ENCODE measurements at places on chromosomes 6 and 20.

DNA sequence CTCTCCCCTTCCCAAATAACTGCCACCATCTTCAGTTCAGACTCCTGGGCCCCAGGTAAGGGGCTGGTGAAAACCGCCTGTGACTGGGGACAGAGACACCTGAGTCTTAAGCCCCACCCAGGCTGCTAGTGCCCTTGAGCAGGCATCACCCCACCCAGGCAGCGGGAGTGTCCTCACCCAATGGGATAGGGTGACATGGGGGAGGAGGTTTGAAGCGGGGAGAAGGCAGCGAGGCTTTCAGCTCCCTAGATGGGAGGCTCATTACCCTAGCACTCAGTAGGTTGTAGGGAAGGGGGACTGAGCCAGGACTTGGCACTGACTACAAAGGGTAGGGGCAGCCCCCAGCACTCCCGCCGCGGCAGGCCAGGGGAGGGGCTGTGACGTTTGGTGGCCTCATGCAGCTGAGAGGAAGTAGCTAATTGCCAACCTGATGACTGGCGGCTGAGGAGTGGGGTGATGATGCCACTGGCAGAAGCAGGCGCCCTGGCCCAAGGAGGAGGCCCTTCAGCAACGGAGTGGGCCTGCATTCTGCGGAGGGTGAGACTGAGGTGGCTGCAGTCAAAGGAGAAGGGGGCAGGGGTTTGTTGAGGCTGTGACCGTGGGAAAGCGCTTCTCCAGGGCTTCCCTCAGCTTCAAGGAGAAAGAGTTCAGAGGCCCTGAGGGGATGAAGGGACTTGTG, 126.9 kb downstream of the MRPL14 start:
- no peak for DNase-seq

- no peak for DNase-seq
These were observed 164.2 kb upstream of the RNF24 start for GRCh38 chr20:4179545-4179944.

GRCh38 chr20:49400904-49401303, 81.6 kb downstream of the KCNB1 start:
- no peak for DNase-seq

DNA sequence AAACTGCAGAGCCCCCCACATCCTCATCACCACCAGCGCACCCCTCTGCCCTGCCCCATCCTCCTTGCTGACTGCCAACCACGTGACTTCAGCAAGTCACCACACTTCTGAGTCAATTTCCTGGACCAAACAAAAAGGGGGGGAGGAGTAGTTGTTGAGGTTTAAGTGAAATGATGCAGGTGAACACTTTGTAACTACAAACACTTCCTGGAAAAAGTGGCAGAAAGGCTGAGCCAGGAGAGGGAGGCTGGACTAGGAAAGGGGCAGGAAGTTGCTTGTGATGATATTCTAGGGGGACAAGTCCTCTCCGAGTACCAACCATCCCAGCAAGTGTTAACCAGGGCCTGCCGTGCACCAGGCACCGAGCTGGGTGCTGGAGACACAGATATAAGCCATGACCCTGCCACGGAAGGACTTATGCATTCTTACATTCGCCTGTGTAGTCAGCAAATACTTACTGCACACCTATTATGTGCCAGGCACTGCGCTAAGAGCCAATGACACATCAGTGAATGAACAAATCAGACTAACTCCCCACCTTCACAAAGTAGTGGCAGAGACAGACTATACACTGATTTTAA, 67.3 kb downstream of the PREX1 start:
- DNase-seq = no peak

DNA sequence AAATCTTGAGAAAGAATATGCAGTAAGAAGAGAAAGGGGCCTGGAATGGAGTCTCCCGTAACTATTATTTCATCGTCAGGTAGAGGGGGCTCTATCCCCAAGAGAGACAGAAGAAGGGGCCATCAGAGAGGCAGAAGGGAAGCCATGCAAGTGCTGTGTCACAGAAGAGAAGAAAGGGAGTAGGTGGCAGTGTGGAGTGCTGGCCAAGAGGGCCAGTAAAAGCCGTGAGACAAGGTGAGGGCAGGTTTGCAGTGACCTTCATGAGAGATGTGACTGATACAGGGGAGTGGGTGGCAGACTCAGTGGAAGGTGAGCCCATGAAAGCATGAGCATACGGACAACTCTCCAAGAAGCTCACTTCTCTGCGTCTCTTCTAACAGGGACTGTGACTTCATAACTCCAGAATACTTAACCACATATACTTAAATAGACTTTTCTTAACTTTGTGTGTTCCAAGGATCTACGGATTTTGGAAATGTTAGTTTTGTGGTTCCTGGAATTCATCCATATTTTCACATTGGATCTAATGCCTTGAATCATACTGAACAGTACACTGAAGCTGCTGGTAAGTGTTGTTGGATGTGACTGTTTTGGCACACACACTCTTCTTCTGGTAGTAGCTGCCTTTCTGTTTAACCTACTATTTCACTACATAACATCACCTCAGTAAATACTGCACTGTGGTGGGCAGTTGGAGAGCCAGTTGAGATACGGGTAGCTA, 15.6 kb downstream of the PM20D2 start:
- no peak for DNase-seq

DNA sequence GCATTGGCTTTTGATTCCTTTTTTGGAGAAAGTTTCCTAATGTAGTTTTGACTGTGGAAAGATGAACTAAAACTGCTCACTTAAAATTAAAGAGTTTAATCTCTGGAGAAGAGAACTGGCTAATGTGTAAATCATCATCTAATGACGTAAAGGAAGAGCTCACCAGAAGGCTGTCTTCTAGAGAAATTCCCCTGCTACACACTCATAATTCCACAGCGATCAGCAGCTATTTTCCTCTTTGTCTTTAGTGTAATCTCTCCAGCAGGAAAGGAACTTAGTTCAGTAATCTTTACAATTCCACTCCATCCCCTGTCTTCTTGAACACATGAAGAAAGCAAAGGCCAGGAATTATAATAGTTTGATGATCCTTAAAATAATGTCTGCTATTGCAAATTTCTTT, 15.8 kb downstream of the SPTLC3 start:
- no peak for DNase-seq

DNA sequence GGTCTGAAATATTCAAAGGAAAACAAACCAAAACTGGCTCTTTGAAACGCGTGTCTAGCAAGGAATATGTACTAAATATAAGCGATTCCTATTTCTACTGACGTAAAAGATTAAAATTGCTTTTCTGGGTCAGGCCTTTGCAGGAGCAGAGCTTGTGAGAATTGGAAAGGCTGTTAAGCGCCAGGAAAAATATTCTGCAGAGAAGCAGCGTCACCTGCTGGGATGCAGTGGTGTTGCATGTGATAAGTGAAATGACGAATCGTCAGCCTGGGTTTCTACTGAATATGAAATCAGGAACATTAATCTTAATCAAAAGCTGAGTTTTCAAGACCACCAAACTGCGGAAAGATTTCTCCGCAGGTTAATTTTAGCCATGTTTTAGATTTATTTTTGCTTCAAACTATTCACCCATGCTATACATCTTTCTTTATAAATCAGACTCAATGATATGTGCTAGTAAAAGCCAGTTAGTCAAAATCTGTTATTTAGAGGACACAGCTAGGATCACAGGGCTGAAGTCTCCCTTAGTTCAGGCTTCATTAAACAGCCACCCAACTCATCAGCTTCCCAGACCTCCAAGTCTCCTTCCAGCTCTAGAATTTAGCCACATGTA, 67.4 kb downstream of the ALDH8A1 start:
- peak; percentile 62 for DNase-seq

GRCh38 chr6:47722194-47722593, 23.8 kb downstream of the ADGRF4 start:
- no peak for DNase-seq

DNA sequence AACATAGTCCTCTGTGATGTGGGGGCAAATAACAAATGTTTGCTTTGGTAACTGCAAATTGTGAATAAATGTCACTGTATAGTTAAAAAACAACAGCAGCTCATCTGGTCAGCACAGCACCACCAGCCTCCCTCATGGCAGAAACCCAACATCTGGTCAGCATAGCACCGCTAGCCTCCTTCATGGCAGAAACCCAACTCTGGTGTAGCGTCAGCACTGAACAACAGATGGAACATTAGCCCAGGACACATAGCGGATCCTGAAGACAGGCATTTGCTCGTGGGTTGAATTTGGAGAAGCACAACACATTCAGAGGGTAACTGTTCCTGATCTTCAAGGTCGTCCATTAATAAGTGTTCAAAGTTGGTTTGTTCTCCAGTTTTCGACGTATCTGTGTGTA, 265.9 kb downstream of the DLL1 start:
- DNase-seq = peak; percentile 54

DNA sequence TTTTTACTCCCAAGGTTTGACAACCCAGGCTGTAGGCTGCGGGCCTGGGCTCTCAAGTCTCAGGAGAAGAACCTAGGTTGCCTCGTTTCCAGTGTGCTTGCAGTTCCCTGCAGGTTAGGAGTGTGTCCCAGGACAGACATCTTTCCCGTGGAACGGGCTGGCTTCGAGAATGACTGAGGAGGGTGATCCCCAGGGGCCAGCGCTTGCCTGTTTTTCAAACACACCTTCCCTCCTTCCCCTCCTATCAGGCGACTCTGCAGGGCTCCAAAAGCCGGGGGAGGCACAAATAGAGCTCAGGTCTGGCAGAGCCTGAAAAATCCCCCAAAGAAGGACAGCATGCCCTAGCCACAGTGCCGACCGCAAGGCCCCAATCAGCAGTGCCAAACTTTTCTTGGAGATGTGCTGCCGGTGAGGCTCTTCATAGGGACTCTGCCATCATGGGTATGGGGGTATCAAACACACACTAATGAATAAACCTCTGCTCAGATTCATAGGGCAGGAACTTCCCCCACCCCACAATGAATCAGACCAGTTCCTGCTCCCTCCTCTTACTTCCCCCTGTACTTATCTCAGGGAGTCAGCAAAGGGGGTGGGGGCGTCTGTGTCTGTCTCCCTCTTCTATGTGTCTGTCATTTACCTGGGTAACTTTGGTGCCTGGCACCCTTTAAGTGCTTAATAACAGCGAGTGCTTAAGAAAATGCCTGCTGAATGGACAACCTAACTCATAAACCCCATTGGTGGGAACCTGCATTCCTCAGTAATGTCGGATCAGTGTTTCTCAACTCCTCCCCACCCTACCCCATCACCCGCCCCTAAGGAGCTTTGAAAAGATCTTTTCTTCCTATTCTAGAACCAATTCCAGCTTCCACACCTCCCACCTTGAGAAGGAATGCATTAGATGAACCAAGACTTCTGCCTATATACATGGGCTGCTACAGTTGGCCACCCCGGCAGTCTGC, 1.6 kb downstream of the KCNG1 start:
- DNase-seq = no peak

GRCh38 chr20:52801628-52802006, 170.5 kb upstream of the TSHZ2 start:
- DNase-seq = no peak

DNA sequence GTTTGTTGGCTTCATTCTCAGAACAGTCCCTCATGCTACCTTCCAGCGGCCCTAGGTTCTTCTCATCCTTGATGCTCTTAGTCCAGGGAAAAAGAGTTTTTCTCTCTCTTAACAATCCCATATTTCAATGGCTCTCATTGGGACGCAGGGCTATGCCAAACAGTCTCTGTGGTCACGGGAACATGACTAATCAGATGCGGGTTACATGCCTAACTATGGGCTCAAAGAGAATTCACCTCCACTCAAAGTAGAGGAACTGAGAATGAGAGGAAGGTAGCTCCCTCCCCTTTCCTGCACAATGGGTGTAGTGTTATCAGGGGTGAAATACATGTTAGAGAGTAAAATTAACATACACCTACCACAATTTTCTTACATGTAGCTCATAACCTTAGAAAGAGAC, 18.1 kb upstream of the ATRN start:
- DNase-seq = no peak

DNA sequence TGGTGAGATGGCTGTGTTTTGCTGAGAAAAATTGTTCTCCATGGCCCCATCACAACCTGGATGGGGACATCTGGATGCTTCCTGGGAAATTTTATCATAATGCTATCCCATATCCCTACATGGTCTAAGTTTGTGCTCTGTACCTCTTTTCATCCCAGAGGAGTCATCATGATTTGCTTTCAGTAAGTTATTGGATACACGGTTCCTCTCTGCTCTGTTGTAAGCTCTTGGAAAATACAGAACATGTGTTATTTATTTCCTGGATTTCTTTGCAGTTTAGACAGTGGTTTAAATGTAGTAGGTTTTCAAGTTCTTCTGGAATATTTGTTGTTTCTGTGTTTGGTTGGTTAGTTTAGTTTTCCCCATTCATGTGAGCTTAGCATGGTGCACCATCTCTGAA, 129.2 kb upstream of the ECI2 start:
- no peak for DNase-seq

DNA sequence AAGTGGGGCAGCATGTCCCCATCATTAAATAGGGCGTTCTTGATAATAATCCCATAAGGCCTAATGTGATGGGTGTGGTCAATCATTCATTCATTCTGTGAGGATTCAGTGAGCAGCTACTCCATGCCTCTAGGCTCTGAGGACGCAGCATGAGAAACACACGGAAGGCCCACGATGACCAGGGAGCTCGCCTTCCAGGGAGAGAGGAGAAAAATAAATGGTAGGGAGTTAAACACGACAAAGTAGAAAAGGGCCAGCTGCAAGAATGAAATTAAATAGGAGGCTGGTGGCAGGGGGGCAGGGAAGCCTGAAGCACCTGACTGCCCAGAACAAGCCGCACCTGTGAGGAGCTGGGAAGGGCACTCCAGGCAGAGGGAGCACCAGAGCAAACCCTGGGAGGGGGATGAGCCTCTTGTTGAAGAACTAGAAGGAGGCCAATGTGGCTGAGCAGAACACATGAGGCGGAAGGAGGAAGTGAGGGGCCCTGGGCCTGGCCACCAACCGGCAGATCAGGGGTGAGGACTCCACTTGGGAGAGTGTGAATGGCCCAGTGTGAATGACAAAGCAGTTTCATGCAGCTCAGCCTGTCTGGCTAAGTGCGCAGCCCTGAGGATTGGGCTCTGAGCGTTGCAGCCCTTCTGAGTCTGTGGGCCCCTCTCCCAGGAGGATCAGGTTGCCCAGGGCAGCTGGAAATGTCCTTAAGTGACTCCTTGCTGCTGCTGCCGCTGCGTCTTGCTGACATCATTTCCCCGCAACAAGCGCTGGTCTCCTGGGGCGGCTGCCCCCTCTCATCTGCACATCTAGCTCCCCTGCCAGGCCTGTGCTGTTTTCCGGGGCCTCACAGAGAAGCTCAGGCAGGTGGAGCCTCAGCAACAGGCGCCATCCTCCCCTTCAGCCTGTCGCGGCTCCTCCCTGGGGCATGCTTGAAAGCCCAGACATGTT, 99.9 kb downstream of the CDH26 start:
- peak; percentile 65 for DNase-seq

DNA sequence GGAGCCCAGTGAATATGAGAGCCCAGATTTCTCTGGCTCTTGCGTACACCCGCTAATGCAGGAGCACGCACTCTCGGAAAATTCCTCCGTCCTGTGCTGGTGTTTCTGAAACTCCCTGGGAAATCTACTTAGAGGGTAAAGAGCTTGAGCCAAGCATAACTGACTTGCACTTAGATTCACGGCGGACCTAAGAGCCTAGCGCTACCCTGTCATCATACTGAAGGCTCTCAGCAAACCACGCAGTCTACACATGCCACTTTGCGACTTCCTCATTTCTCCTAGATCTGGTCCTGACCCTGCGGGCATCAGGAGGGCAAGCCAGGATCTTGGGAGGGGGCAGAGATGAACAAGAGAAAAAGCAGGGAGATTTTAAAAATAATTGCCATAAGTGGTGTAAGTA, 324.7 kb downstream of the CD83 start:
- DNase-seq = no peak

GRCh38 chr20:57941604-57942381, 232.0 kb upstream of the PMEPA1 start:
- DNase-seq = no peak

- peak; percentile 12 for DNase-seq
These were observed 709 bp downstream of the PPP1R16B start for GRCh38 chr20:38805958-38806854.

- peak; percentile 91 for DNase-seq
These were observed 28.6 kb downstream of the FOXO3 start for GRCh38 chr6:108589244-108589791.
